Spleen (tissue), 13 donors: ENCODE measurements at places on chromosomes 3 and 15. TPM values are rescaled to one million over a fixed set of nuclear protein-coding genes. Genes with fewer than 3 reads are reported as not detected.

DNA sequence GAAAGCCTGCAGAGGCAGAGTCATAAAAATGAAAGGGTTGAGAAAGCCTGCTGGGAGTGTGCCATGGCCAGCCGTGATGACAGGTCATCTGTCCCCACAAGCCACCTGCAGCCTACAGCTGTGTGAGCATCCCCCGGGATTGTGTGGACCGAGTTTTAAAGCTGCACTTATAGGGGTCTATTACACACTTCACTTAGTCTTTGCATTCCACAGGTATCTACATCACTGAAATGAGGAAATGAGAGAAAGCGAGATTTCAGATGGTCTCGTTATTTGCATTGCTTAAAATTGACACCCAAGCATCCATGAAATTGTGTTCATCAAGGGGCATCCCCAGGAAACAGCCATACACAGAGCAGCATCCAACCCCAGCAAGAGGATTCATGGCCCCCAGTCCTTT lies 137.6 kb upstream of the TRIM42 start:
- DNase-seq, result no peak
- H3K4me3 ChIP-seq, result no peak overlapping the region
- no peaks in the 10 kb centered on the region for H3K27me3 ChIP-seq
- no peak overlapping the region for H3K27ac ChIP-seq

GRCh38 chr3:53044371-53044710 lies 1.5 kb downstream of the SFMBT1 start:
- no peak for DNase-seq
- peak overlapping the region; percentile 93 for H3K27ac ChIP-seq
- H3K27me3 ChIP-seq, result peaks cover 13% of the 10 kb centered on the region
- H3K4me1 ChIP-seq, result peaks cover 9% of the 10 kb centered on the region
- H3K36me3 ChIP-seq, result no peaks in the 10 kb centered on the region

GRCh38 chr15:53681056-53681455 lies 78.4 kb downstream of the WDR72 start:
- H3K27ac ChIP-seq, result no peak overlapping the region
- no peak for DNase-seq
- H3K27me3 ChIP-seq, result no peaks in the 10 kb centered on the region
- no peaks in the 10 kb centered on the region for H3K4me1 ChIP-seq

DNA sequence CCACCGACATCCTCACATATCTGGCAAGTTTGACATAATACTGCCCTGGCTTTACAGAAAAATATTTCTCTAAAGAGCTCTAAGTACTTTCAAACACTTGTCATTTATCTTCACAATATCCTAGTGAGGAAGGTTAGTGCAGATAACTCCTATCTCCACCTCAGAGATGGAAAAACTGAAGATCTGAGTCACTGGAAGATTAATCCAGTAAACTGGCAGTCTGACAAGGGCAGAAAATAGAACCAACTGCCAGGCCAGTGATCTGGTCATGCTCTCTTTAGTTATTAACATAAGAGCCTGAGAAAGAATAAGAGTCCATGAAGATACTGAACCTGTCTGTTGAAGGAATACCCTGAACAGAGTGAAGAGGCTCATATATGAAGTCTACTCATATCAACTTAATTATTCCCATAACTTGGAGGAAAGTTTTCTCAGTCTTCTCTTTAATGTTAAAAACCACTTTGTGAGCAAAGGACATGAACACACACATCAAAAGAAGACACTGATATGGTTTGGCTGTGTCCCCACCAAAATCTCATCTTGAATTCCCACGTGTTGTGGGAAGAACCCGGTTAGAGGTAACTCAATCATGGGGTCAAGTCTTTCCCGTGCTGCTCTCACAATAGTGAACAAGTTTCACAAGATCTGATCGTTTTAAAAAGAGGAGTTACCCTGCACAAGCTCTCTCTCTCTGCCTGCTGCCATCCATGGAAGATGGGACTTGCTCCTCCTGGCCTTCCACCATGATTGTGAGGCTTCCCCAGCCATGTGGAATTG lies 61.4 kb downstream of the GOLIM4 start:
- no peaks in the 10 kb centered on the region for H3K27me3 ChIP-seq
- DNase-seq, result no peak
- no peak overlapping the region for H3K27ac ChIP-seq
- no peaks in the 10 kb centered on the region for H3K4me1 ChIP-seq
- no peak overlapping the region for H3K4me3 ChIP-seq

DNA sequence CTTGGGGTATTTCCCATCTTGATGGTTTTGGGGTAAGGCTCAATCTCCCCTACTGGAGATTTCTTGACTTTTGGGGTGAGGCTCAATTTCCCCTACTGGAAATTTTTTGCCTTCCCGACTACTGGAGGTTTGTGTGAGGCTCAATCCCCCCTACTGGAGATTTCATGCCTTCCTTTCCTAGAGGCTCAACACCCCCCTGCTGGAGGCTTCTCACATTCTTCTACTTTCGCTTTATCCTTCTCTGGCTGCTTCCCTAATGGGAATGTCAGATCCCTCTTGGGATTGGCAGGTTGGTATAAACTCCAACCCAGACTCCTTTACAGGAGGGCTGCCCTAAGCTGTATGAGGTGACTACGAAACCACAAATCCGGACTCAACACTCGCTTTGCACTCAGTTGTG lies 49.2 kb downstream of the KATNBL1 start:
- H3K4me1 ChIP-seq, result no peaks in the 10 kb centered on the region
- H3K36me3 ChIP-seq, result peaks cover 82% of the 10 kb centered on the region
- no peak for DNase-seq
- no peak overlapping the region for H3K4me3 ChIP-seq
- H3K27me3 ChIP-seq, result no peaks in the 10 kb centered on the region

DNA sequence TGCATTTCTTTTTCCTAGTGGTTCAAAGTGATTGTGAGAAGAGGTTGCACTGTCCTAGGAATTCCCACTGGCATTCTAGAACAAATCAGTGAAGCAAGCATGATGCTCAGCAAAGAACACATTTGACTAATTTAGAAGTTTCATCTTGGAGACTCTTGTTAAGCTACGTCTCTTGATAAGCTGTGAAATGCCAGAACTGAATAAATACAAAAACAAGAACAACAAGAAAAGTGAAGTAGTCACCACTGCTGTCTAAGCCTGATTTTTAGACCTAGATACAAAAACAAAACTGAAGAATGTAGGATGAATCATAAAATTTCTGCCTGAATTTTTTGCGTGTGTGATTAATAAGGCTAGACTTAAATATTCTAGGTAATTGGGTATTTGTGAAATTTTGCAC lies 1162.4 kb downstream of the TUSC7 start:
- H3K27me3 ChIP-seq, result no peaks in the 10 kb centered on the region
- DNase-seq, result no peak
- H3K27ac ChIP-seq, result no peak overlapping the region

DNA sequence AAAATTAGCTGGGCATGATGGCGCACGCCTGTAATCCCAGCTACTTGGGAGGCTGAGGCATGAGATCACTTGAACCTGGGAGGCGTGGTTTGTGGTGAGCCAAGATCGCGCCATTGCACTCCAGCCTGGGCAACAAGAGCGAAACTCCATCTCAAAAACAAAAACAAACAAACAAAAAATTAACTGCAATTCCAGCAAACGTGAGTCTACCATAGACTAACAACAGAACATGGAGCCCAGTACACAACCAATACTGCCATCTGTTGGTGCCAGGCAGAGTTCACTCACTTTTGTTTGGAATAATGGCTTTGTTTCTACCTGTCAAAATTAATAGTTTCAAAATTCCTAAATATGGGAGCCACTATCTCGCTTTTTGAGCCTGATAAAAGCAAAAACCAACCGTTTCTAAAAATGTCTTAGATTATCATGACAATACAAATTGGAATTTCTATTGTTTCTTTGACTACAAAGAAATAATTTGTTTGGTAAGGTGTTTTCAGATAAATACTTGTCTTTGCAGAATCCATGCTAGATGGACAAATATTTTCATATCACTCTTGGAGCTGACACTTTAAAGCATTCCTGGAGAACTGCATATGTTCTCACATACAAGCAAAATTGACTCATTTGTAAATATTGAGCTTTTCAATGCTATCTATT lies 45.0 kb downstream of the GPR176 start:
- H3K36me3 ChIP-seq, result no peaks in the 10 kb centered on the region
- H3K4me3 ChIP-seq, result no peak overlapping the region
- DNase-seq, result no peak
- H3K27ac ChIP-seq, result no peak overlapping the region
- H3K4me1 ChIP-seq, result no peaks in the 10 kb centered on the region

GRCh38 chr3:43413676-43414368 lies 127.5 kb downstream of the SNRK start:
- no peaks in the 10 kb centered on the region for H3K36me3 ChIP-seq
- no peak overlapping the region for H3K27ac ChIP-seq
- DNase-seq, result no peak

DNA sequence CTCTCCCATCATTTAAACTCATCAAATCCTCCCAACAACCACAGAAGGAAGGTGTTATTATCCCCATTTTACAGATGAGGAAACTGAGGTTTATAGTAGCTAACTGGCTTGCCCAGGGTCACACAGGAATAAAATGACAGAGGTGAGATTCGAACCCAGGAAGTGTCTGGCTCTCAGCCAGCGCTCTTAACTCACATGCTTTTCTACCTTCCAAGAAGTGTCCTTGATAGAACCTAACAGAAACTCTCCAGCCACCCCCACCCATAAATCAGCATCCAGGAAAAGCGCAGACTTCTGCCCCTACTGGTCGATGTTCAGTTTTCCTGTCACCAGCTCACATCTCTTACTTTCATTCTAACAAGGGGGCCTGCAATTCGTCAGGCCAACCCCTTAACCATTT lies 51.7 kb downstream of the SPATA12 start:
- no peaks in the 10 kb centered on the region for H3K27me3 ChIP-seq
- H3K4me1 ChIP-seq, result no peaks in the 10 kb centered on the region
- H3K4me3 ChIP-seq, result no peak overlapping the region
- no peaks in the 10 kb centered on the region for H3K36me3 ChIP-seq
- no peak for DNase-seq
- no peak overlapping the region for H3K27ac ChIP-seq

GRCh38 chr3:158264894-158265293 lies 155.0 kb downstream of the RSRC1 start:
- H3K4me3 ChIP-seq, result no peak overlapping the region
- no peak for DNase-seq
- H3K36me3 ChIP-seq, result peaks cover under 1% of the 10 kb centered on the region
- no peak overlapping the region for H3K27ac ChIP-seq

DNA sequence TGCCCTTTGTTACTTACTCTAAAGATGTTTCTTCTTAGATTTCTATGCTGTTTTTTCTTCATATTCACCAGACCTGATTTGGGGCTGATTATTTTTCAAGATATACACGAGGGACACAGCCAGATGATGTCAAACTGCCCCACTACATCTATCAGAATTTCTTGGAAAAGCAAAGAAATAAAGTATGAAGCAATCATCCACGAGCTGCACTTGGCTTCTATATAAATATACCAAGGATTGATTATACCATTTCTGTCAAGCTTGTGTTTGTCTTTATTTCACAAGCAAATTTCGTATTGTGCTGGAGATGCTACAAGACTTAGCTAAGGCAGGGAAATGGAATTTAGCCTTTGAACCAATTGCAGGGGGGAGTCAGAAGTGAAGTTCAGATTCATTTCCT lies 715.1 kb upstream of the NR2F2 start:
- no peaks in the 10 kb centered on the region for H3K4me1 ChIP-seq
- H3K4me3 ChIP-seq, result no peak overlapping the region
- no peak for DNase-seq
- no peaks in the 10 kb centered on the region for H3K27me3 ChIP-seq

DNA sequence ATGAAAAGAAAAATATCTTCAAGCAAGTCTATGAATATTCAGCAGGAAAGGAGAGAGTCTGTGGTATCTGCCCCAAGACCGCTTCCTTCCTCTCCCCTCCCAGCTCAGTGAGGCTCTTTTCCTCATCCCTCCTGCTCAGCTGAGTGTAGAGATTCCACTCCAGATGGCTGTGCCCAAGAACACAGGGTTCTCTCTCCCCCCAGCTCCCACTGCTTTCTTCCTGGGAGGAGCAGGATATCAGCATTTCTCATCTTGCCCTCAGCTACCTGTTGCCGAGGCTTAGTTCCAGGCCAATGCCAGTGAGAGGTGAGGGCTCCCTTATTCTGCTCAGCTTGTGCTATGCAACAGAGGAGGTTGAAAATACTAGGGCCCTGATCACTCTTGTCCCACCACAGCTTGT lies 211.9 kb downstream of the SV2B start:
- no peak overlapping the region for H3K4me3 ChIP-seq
- H3K36me3 ChIP-seq, result no peaks in the 10 kb centered on the region
- peaks cover 23% of the 10 kb centered on the region for H3K4me1 ChIP-seq
- no peak for DNase-seq

- peaks cover 21% of the 10 kb centered on the region for H3K4me1 ChIP-seq
- H3K4me3 ChIP-seq, result no peak overlapping the region
- no peaks in the 10 kb centered on the region for H3K36me3 ChIP-seq
- DNase-seq, result no peak
These were observed 182.3 kb upstream of the LPP start for GRCh38 chr3:187971629-187972028.

GRCh38 chr15:51328926-51329325 lies 9.5 kb downstream of the CYP19A1 start:
- no peaks in the 10 kb centered on the region for H3K27me3 ChIP-seq
- DNase-seq, result no peak
- H3K4me3 ChIP-seq, result no peak overlapping the region
- H3K4me1 ChIP-seq, result peaks cover 27% of the 10 kb centered on the region
- no peaks in the 10 kb centered on the region for H3K36me3 ChIP-seq
- no peak overlapping the region for H3K27ac ChIP-seq

GRCh38 chr3:120793601-120794000 lies 51.1 kb downstream of the GTF2E1 start:
- no peaks in the 10 kb centered on the region for H3K27me3 ChIP-seq
- DNase-seq, result no peak
- H3K27ac ChIP-seq, result no peak overlapping the region
- no peaks in the 10 kb centered on the region for H3K36me3 ChIP-seq

DNA sequence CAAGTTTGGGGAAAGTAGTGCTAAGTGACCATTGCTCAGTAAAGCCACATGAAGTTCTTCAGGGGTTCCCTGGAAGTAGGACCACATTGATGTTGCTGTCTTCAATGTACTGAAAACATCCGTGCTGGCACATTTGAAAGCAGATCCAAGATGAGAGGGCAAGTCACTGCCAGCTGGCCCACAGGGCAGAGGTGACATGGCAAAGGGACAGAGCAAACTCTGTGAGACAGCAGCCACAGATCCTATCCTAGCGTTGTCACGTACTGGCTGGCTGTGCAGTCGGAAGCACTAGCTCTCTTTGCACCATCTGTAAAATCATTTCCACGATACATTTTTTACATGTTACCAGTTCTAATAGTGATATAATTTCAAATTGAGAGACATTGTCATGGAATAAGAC lies 13.8 kb downstream of the MUC13 start:
- no peak for DNase-seq
- no peaks in the 10 kb centered on the region for H3K4me1 ChIP-seq
- no peak overlapping the region for H3K4me3 ChIP-seq

Gene EPB42
- 4.2 TPM for total RNA-seq

Gene GRK7
- not detected for total RNA-seq

Gene P3H2
- 114 TPM for total RNA-seq

Gene ENTPD3
- 2.2 TPM for total RNA-seq

Gene MUSTN1
- 2.5 TPM for total RNA-seq

Gene CD47
- total RNA-seq, result 156 TPM
